Inflammatory macrophage treated with lipopolysaccharide for 4 hours (primary cell): ENCODE measurements at places on chromosomes 7 and 10.

DNA sequence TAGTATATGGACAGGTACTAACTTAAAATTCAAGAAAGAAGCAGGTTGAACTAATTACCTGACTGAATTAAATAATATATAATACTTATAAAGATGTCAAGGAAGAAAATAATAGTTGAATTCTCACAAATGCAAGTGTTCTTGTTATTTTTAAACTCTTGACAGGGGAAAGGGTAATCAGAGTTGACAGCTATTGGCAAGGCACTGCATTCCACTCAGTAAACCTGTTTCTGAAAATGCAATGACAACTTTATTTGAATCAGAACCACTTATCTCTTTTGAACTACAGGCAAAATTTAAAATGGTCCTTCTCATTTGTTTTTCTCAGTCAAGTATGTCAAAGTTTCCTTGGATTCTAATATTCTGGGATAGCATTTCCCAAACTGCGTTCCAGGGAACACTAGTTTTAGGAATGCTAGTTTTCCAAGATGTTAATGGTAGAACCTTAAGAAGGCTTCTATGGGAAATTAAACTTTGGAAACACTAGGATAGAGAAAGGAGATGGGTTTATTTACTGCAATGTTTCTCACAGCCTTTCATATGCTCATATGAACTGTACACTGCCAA, 103.7 kb upstream of the LRRN3 start:
- no peak for DNase-seq

DNA sequence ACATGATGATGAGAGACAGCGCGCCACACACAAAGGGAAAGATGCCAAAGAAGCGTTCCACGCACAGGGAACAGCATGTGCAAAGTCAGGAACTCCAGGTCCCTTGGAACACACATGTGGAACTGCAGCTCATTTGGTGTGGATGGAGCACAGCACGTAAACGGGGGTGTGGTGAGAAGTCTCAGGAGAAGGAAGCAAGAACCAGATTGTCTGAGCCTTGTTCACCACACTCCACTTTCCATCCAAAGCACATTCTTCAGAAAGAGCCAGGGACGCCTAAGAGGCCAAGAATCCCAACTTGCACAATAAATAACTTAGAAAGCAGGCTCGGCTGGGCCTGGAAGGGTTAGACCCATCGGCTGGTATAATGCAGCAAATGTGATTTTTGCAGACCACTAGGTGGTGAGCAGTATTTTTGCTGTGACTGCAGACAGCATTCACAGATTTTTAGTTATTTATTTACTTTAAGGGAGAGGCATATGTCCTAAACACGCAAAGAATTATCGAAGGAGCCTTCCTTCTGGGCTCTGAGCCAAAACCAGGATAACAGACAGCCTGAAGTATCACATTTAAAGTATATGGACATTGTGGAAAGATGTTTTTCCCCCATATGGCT, 27.9 kb upstream of the ASCC1 start:
- no peak for DNase-seq

DNA sequence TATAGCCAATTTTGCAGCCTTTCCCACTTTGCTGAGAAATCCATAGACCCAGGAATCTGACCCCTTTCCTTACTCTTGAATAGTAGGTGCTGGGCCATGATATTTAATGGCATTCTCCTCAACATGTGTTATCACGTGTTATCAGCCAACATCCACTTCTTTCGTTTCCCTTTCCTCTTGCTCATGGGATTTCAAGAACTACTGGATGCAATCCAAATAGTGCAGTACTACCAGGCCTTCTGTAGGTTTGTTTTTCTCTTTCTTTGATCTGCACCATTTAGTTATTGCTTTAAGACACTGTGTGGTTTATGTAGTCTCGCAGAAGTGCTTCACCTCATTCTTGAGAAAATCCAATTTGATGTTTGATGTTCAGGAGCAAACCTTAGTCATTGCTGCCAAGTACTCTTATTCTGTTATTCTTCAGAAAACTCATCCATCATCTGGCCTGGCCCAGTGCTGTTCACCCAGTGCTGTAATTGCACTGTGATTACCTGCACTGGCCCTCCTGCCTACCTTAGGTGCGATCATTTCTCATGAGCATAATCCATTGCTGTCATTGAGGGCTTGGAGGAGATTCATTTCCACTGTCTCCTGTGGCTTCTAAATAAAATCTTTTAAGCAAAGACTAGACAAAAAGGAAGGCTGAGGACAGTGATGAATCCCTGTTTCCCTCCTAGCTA, 315.3 kb downstream of the BMPER start:
- DNase-seq = no peak

DNA sequence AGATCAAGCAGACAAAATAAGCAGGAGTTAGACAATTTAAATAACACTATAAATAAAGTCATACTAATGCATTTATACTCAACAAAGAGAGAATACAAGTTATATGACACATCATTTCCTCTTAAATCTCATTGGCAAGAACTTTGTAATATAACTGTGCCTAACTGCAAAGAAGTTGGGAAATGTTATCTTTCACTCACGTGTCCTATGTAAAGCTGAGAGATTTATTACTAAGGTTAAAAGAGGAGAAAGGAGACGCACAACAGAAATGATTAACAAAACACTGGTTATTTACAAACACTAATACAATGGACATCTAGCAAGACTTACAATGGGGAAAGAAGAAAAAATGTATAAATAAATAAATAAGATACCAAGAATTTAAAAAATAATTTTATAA, 12.7 kb upstream of the TMEM273 start:
- DNase-seq = peak; percentile 45

GRCh38 chr10:88966797-88967196, 14.2 kb upstream of the ACTA2 start:
- no peak for DNase-seq

- DNase-seq = no peak
Measured at GRCh38 chr10:114943000-114943399, 5.0 kb downstream of the TRUB1 start.

- DNase-seq = no peak
Measured at GRCh38 chr10:47253651-47254375, 46.2 kb upstream of the GDF10 start.

DNA sequence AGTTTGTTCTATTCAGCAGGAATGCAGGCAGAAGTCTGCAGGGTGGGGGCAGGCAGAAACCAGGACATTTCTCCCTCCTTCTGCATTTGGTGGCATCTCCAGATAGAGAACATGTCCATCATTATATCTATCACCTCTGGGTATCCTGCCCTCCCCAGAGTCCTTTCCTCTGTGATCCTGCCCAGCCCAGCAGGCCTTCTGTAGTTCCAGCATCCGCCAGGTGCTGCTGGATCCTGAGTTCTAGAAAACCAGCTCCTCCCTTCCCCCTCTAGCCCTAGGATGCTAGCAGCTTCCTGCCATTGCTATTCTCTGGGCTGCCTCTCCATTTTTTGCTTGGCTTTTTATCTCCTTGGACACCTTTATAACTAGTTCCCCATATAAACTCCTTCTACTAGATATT, 180.3 kb downstream of the KCNMA1 start:
- no peak for DNase-seq

- no peak for DNase-seq
Measured at GRCh38 chr7:71521506-71521905, 389.6 kb downstream of the GALNT17 start.

DNA sequence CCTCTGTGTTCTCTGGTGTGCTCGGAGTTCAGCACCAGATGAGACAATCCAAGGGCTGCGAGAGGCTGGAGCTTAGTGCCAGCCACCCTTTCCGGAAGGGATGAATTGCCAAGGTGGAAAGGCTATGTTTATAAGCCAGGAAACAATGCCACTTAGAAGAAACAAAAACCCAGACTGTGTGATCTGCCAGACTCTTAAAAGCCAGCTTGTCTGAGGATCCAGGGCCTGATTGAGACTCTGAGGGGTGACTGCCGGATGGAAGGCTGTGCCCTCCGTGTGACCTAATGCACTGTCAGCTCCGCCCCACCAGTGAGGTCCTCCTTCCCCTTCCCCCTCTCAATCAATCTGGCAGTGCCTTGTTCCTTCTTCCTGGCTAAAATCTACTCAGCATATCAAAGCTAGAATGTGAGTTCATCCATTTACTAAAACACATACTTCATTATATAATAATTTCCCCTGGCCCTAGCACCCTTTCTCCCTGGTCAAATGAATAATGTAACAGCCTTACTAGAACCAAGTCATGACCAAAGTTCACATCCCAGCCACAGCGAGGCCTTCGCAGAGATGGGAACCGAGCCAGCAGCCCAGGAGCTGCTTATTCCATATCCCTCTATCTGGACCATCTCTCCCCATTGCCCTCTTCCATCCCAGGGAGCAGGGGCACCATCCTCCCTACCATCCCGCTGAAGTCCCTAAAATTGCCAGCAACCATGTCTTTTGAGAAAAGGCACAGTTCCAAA, 25.5 kb downstream of the FAM107B start:
- DNase-seq = peak; percentile 63

DNA sequence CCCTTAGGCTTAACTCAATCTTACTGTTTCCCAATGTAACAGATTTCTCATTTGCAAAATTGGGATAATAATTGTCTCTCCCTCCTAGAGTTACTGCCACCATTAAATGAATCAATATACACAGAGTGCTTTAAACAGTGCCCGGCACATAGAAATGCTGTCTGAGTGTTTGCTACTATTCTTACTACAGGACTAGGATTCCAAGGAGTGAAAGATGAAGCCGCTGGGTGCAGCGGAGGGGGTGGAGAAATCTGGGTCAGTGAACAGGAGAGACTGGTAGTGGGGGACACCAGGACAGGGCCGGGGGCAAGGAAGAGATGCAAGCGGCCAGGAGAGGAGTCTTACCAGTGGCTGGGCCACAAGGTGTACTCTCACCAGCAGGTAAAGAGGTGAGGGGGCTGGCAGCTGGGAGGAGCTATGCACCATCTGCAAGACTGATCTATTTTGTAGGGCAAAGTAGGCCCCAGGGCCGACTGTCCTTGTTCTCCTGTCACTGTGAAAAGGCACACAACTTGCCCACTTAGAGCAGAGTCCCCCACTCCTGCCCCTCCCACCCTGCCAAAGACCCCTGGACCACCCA, 18.5 kb upstream of the PRRT4 start:
- DNase-seq = no peak

DNA sequence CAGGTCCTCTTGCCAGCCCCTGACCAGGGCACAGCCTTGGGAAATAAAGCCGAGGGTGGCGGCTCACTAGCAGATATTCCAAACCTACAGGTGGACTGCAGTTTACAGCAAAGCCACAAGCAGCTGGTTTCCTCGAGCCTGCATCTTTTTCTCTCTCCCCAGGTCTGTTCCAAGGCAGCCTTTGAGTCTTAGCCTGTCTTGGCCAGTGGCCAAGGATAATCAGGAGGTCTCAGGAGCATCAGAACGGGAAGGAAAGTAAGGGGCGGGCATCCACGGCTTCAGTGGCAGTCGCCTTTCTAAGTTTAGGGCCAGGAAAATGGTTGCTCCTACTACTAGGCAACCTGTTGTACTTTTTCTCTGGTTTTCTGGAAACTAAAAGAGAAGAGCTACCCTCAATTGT, 219.7 kb upstream of the ZMIZ1 start:
- DNase-seq = no peak
